ENCODE measurements at places on chromosomes 5 and 9. TPM values are rescaled to one million over a fixed set of nuclear protein-coding genes. Genes with fewer than 3 reads are reported as not detected.
A peak's percentile ranks its signal among the peaks of the same experiment; 100 is the strongest.

GFRA3 gene
- not detected for total RNA-seq

GRCh38 chr5:180784497-180785097, 18.0 kb downstream of the MGAT1 start:
- peak; percentile 81 for DNase-seq

GRCh38 chr5:59517926-59518585, 375.5 kb downstream of the PDE4D start:
- DNase-seq = no peak

CYSRT1 gene
- 3.7 TPM for total RNA-seq

DNA sequence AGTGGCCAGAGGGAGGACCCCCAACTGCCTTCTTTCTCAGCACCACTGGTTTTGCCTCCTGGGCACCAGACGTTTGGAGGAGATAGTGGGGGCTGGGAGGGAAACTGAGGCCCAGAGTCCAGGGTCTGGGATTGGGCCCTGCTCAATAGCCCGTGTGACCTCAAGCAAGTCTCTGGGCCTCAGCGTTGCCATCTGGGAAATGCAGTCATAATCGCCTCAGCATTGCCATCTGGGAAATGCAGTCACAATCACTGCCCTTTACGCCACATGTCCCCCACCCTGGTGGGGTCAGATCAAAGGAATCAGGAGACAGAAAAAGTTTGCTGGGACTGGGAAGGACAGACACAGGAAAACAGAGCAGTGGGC, 1.6 kb downstream of the SH2D3C start:
- peak; percentile 61 for DNase-seq

DNA sequence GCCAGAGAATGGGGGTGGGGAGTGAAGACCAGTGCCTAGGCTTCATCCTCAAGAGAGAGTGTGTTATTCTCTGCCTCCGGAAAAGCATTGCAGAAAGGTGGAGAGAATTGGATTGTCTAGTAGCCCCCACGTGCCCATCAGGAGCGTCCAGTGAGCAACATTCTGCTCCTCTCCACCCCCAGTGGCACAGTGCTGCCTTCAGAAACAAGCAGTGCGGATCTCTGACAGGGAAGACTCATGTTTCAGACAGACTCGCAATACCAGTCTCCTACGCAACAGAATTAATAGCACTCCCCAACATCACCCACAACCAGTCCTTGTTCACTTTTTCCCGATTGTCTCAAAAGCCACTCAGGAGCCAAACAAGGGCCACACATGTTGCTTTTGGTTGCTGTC, 14.9 kb upstream of the CEL start:
- no peak for DNase-seq

- no peak for DNase-seq
These were observed 18.5 kb upstream of the AHRR start for GRCh38 chr5:302966-303365.

- DNase-seq = no peak
These were observed 268.5 kb upstream of the NMUR2 start for GRCh38 chr5:152673601-152674000.

- peak; percentile 89 for DNase-seq
These were observed 18.3 kb upstream of the NDST1 start for GRCh38 chr5:150489360-150490295.

GRCh38 chr9:75146229-75146628, 57.9 kb downstream of the OSTF1 start:
- no peak for DNase-seq

GABRA1 gene
- total RNA-seq = not detected

DNA sequence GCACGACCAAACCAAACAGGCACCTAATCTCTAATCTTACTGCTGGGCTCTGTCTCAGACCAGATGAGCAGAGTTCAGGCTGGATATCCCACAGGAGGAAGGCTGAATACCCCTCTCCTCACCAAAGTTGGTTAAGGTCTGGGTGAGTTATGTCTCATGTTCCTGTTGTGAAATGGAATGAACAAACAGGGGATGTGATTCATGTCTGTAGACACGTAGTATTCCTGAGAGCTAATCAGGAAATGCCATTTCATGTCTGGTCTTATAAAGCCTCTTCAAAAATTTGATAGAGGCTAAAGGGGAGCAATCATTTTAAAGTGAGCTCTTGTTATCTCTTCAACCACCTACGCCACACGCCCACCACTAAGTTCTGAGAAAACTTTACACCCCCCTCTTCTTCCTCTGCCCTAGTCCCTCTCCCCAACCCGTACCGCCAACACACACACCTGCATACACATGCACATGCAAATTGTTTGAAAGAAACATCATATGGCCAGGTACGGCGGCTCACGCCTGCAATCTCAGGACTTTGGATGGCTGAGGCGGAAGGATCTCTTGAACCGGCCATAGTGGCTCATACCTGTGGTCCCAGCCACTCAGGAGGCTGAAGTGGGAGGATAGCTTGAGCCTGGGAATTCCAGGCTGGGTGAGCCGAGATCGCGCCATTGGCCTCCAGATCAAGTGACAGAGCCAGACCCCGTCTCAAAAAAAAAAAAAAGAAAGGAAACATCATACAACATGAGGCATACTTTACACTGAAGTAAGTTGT, 69.8 kb upstream of the RAI14 start:
- DNase-seq = no peak

DNA sequence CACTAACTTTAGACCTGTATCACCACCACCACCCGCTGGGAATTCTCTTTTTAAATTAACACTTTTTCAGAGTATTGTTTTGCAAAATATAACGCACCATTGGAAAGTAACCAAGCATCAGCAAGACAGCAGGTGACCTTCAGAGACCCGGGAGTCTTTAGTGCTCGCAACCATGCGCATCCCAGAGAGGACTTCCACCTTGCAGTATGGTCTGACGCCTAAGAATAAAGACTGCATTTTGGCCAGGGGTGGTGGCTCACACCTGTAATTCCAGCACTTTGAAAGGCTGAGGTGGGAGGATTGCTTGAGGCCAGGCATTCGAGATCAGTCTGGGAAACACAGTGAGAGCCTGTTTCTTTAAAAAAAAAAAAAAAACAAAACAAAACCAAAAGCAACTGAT, 113.8 kb downstream of the MED27 start:
- no peak for DNase-seq

- no peak for DNase-seq
These were observed 1013.1 kb downstream of the NR2F1-AS1 start for GRCh38 chr5:92567831-92568450.

DNA sequence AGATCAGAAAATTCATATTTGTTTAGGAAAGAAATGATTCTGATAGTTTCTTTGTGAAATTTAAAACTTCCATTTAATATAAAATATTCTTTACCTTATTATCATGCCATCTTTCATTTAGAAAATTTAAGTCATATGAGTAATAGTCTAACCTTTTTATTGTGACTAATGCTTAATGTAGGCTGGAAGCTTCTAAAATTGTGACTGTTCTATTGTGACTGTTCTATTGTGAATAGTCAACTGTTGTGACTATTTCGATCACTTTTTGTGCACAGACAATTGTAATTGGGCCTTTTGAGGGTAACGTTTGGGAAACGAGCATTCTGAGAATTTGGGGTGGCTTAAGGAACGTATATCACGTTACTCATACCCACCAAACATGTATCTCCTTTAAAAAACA, 100.0 kb downstream of the PARP8 start:
- no peak for DNase-seq

- no peak for DNase-seq
These were observed 115.8 kb upstream of the OTULINL start for GRCh38 chr5:14465776-14466175.

- no peak for DNase-seq
These were observed 17.0 kb upstream of the SEMA4D start for GRCh38 chr9:89514956-89515355.

GRCh38 chr9:112361601-112362000, 18.3 kb upstream of the HSDL2 start:
- peak; percentile 68 for DNase-seq

ZNF79 gene
- total RNA-seq = 9.4 TPM

DNA sequence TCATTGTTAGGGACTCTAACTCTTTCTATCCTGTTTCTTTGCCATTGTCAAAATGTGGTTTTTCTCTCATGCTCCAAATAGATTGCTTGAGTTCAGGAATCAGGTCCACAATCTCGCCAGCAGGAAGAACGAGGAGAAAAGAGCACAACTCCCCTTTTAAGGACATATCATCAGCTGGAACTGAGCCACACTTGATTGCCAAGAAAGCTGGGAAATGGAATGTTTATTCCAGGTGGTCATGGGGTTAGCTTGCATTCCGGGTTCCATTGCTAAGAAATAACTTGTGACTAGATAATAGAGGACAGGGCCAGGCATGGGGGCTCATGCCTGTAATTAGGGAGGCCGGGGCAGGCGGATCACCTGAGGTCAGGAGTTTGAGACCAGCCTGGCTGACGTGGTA, 32.4 kb upstream of the C9orf57 start:
- no peak for DNase-seq

DNA sequence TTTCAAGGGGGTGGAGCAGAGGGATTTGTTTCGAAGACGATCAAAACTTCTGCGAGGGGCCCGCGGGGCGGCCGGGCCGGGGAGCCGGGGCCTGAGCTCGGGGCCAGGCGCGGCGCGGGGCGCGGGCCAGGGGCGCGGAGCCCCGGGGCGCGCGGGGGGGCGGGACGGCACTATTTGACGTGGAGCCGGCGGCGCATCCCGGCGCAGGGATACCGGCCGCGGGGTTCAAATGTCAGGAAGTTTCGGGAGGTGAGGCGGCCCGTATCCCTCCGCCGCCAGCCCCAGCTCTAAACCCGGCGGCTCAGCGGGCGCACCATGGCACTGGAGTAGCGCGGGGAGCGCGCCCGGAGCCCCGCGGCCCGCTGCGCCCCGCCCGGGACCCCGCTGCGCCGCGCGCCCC, at the start of gene LMX1B:
TSS of gene LMX1B (plus strand) at position 278 of the 400 bp plus-strand sequence. CDS start 522 bp downstream, outside the sequence.
- no peak for DNase-seq

SLC34A3 gene
- not detected for total RNA-seq

DNA sequence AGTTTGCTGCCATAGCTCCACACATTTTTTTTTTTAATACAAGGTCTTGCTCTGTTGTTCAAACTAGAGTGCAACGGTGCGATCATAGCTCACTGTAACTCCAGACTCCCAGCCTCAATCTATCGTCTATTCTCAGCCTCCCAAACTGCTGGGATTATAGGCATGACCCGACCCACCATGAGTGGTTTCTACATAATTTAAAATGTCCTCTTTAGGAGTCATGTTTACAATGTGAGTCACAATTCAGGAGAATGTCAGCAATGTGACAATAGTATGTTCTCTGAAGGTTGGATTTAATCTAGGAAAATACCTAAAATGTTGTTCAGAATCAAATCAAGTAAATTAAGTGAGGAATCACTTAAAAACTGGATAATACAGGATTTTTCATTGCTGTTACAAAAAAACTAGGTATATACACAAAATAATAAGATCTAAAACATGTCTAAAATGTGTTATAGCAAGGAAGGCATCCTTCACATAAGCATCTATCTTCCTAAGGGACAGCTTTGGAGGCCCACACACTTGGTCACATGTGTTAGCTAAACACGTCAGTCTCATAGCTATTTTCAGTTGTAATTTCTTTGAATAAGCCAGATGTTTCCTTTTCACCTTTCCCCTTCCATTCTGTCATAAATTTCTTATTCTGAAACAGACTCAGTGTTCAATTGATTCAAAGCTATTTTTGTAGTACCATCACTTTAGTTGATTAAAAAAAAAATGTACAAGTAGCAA, 30.0 kb upstream of the ELAVL2 start:
- DNase-seq = no peak

GRCh38 chr5:3222924-3223323, 372.7 kb upstream of the IRX1 start:
- DNase-seq = no peak

- no peak for DNase-seq
These were observed 141.8 kb downstream of the FAM174A start for GRCh38 chr5:100676817-100677631.

ZNF354C gene
- not detected for total RNA-seq

GRCh38 chr5:83034528-83035207, 42.5 kb downstream of the TMEM167A start:
- no peak for DNase-seq

NIM1K gene
- total RNA-seq = 0.68 TPM

DNA sequence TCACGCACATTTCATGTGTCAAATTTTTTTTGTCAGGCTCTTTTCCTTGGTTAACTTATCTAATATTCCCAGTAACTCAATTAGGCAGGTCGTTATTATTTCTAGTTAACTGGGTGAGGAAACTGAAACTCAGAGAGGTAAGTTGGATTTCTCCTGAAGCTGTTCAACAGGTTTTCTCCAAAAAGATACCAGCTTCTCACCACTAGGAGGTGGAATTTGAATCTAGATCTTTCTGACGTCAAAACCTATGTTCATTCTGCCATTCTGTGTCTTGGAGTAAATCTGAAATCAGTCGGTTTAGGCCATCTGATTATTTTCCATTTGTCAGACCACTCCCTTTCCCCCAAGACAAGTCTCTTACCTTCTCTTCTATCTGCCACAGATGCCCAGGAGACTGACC, 572.9 kb downstream of the ACTL7B start:
- DNase-seq = no peak

SPAAR gene
- total RNA-seq = not detected
